Right atrium auricular region (tissue), 2 donors: ENCODE measurements at places on chromosomes 5 and 9.
A peak's percentile ranks its signal among the peaks of the same experiment; 100 is the strongest.

- no peak for DNase-seq
Measured at GRCh38 chr5:119212676-119213075, 141.8 kb downstream of the DMXL1 start.

DNA sequence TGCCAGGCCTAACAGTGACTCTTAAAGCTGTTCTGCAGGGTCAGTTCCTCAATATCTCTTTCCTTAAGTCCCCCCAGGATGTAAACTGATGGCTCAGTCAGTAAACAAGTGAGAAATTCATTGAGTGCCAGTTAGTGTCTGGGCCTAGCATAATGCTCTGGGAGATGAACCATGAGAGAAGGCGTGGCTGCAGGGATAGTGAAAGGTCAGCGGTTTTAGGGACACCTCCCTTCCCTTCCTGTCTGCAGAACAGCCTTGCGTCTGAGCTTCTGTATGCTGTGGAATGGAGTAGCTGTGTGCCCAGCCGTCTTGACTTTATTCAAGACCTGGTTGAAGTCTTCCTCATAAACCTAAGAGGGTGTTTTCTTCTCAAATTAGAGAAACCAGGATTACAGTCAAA is 46.7 kb upstream of the DMRT3 start:
- DNase-seq = no peak

- DNase-seq = no peak
Measured at GRCh38 chr5:56466136-56466816, 233.1 kb upstream of the ANKRD55 start.

GRCh38 chr5:56561-57290 is 35.2 kb upstream of the PLEKHG4B start:
- DNase-seq = no peak

DNA sequence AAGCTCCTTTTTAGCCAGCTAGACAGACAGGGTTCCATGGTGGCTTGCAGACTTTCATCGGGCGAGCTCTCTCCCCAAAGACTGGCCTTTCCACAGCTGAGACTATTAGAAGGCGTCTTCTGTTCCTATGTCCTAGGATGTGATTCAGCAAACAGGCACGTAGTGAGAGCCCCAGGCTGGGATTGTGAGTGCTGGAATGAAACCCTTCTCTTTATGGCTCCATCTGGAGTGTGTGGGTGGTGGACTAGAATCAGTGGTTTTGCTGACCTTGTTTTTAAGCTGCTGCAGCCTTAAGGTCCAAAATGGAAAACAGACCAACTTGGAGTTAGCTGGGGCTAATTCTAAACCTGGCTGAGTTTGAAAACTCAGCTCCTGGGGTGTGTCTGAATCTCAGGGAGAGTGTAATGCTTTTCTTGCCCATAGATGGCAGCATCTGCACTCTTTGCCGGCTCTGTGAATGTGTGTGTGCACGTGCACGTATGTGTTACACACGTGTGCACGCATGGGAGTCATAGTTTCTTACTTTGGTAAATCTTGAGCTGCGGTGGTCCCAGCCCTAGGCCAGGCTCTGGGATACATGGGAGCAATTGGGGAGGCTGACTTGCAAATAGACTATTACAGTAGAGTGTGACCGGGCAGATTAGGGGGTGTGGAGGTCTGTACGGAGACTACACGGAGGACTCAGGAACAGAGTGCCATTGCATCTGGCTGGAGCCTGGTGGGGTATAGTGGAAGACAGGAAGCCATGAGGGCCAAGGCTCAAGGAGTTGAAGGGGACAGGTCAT is 10.7 kb downstream of the GSN start:
- peak; percentile 90 for DNase-seq

DNA sequence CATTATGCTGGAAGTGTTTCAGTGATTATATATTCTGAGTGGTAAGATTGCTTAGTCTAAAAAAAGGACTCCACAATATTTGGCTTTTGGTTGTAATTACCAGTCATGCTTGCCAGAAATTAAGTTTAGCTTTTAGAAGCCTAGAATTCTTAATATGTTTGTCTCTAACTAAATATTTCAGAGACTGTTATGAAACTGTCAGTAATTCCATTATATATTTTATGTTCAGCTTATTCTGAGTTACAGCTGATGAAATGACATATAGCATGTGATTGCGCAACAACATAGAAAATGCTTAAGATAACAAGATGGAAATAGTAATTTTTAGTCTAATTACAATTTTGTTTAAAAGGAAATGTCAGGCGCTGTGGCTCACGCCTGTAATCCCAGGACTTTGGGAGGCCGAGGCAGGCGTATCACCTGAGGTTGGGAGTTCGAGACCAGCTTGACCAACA is 44.2 kb downstream of the KIAA1958 start:
- DNase-seq = no peak

DNA sequence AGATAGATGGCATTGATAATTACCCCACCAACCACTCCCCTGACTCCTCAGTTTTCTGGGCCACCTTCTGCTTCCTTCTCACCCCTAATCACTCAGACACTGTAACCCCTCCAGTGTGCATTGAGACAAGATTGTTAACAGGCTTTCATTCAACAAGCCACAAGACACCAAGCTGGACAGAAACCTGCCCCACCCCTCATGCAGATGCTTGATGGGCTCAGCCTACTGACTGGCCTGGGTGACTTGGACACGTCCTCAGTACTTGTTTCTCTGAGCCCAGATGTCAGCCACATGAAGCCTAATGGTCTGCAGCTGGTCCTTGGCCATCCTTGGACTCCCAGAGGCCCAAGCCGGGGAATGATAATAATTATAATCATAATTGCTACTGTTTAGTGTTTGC is 71.4 kb upstream of the SMIM23 start:
- DNase-seq = peak; percentile 55

- DNase-seq = no peak
Measured at GRCh38 chr5:55638051-55638450, 74.1 kb downstream of the SLC38A9 start.

DNA sequence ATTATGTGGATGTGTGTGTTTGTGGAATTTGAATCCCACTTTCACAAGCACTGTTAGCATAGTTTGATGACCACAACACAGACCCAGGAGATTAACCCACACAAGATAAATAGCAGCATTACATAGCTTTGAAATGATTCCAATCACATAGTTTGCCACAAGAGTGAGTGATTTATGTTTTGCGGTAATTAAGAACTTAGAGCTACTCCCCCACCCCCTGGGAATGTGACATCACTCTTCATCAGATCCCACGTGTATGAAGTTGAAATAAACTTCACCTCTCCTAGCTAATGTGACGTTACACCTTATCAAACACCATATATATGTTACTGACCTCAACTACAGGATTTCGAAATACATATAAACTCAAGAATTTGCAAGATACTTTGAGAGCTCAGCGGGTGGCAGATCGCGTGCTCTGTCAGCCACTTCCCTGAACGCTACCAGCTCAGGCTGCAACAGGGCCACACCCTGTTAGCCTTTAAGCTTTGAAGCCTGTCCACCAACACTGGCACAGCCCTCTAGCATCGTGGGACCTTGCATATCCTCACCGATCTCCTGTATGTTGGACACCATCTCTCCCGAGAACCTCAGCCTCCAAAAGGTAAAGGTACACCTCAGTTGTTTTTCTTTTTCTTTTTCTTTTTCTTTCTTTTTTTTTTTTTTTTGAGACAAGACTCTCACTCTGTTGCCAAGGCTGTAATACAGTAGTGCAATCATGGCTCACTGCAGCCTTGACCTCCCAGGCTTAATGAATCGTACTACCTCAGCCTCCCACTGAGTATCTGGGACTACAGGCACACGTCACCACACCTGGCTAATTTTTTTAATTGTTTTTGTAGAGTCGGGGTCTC is 1.7 kb upstream of the AGTPBP1 start:
- no peak for DNase-seq

GRCh38 chr5:151523335-151523734 is 67.8 kb downstream of the FAT2 start:
- no peak for DNase-seq

GRCh38 chr5:35319333-35320002 is 89.2 kb upstream of the PRLR start:
- DNase-seq = peak; percentile 70

- no peak for DNase-seq
Measured at GRCh38 chr5:127353796-127354195, 63.2 kb downstream of the MEGF10 start.

DNA sequence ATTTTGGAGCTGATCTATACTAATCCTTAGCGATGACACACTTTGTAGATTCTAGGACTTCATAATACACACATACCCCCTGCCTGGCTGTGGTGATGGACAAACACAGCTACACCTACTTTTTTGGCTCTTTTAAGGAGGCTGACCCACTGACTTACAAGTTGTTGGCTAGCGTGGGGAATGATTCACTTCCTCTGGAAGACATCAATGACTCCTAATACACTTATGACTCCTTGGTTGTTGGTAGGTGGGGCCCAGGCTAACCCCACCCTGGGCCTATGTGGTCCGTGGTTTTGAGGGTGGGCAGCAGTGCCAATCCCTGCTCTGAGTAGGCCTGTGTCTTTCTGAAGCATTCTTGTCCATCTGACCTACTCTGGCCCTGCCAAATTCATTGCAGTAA is 144.4 kb downstream of the SLC12A2 start:
- no peak for DNase-seq

DNA sequence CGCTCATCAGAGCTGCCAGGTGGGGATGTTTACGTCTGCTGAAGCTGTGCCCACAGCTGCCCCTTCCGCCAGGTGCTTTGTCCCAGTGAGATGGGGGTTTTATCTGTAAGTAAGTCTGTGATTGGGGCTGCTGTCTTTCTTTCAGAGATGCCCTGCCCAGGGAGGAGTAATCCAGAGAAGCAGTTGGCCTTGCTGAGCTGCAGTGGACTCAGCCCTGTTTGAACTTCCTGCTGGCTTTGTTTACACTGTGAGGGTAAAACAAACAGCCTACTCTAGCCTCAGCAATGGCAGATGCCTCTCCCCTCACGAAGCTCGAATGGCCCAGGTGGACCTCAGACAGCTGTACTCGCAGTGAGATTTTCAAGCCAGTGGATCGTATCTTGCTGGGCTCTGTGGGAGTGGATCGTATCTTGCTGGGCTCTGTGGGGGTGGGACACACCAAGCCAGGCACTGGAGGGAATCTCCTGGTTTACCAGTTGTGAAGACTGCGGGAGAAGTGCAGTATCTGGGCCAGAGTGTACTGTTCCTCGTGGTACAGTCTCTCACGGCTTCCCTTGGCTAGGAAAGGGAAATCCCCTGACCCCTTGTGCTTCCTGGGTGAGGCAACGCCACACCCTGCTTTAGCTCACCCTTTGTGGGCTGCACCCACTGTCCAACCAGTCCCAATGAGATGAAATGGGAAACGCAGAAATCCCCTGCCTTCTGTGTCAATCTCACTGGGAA is 530.1 kb upstream of the DMAC1 start:
- DNase-seq = no peak

GRCh38 chr9:1637401-1637800 is 377.7 kb upstream of the SMARCA2 start:
- DNase-seq = no peak

DNA sequence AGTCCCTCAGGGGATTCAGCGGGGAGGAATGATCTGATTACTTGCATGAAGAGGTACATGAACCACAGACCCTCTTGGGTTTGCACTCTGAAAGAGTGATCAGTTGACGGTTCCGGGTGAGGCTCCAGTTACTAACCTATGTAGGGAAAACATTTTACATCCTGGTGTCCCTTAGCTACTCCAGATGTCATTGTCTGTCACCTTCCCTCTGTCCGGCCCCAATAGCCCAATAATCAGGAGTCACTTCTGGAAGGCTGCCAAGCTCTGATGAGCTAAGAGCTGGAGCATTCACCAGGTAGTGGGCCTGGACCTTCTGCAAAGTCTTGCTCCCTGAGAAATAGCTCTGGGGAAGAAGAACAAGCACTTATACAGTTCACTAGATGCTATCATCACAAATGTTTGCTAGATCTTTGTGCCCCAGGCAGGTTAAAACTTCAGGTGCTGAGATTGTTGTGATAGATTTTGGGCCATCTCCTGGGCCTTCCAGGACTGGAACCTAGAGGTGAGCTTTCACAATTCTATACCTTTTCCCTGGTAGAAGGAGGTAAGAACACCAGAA is 64.5 kb downstream of the ENTREP1 start:
- DNase-seq = no peak

DNA sequence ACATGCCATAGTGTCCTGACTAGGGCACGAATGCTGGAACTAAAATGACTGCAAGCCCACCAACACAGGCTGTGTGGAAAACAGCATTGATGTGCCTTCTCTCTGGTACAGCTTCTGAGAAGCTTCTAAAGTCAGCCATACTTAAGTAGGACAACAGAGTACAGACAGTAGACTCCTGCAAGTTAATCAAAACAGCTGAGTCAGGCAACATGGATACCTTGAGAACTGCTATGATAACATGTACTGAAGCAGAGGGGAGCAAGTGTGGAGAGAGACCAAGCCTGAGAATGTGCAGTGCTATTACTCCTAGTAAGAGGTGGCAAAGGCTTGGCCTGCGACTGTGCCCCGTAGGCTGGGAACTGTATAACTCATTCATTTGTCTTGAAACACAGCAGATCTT is 2.5 kb downstream of the ISCA1 start:
- DNase-seq = no peak
